Cortex of kidney (tissue), 1 donor: ENCODE measurements at places on chromosomes 2 and 18.

DNA sequence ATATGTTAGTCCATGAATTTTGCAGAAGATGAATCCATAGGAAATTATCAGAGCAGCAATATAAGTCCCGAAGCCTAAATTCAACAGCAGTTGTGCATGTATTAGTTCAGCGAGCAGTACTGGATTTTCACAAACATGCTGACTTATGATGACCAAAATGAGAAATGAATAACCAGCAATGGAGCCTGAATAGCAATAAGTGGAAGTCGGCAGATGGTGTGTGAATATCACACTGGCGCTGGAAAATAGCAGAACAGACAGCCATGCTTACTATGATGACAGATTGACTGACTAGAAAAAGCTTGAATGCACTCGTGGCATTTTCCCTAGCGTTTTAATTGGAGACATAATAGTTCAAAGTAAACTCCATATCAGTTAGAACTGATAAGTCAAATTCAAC lies 1114.5 kb downstream of the DSC3 start:
- no peak for DNase-seq

- no peak for DNase-seq
These were observed 43.4 kb upstream of the VIT start for GRCh38 chr2:36653155-36653554.

DNA sequence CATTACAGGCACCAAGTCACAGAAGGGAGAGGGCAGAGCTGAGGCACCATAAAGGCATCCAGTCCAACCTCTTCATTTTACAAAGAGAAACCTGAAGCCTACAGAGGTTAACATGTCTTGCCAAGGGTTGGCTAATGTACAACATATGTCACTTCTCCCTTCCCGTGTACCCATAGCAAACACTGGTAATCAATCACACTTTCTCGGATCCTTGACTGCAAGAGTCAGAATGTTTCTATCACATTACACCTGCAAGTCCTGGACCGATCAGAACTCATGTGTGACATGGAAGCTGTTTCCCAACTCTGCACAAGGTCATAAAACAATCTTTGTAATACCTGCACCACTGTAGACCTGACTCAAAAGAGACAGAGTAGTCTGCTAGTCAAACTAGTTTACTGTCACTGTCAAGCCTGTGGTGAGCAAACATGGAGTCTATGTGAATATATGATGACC lies 6.0 kb downstream of the ANKRD44 start:
- no peak for DNase-seq

GRCh38 chr18:65239787-65240186 lies 511.0 kb upstream of the CDH7 start:
- no peak for DNase-seq

DNA sequence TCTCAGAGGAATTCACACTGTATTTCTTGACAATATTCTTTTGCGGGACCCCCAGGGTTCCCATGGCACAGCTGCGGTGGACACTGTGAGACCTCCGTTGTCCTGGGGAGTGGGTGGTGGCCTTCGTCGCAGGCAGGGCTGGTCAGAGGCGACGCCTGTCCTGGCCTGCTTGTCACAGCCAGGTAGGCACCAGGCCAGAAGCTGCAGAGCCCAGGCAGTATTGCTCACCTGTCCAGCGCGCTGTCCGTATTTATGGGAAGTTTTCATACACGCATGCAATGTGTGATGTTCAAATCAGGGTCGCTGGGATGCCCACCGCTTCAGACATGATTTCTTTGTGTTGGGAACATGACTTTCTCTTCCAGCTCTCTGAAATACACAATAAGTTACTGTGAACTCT lies 126.6 kb downstream of the RTP5 start:
- no peak for DNase-seq

- no peak for DNase-seq
These were observed 90.8 kb downstream of the CCBE1 start for GRCh38 chr18:59606193-59607077.

GRCh38 chr2:233434666-233435330 lies 80.5 kb downstream of the DGKD start:
- DNase-seq = no peak

- DNase-seq = no peak
These were observed 5.2 kb downstream of the KLHL29 start for GRCh38 chr2:23390152-23390551.

GRCh38 chr2:85756822-85757435 lies 3.1 kb downstream of the ATOH8 start:
- no peak for DNase-seq

- DNase-seq = no peak
These were observed 1.0 kb upstream of the CHST10 start for GRCh38 chr2:100418406-100418962.

- DNase-seq = no peak
These were observed 445.8 kb upstream of the ACVR2A start for GRCh38 chr2:147398996-147399395.

DNA sequence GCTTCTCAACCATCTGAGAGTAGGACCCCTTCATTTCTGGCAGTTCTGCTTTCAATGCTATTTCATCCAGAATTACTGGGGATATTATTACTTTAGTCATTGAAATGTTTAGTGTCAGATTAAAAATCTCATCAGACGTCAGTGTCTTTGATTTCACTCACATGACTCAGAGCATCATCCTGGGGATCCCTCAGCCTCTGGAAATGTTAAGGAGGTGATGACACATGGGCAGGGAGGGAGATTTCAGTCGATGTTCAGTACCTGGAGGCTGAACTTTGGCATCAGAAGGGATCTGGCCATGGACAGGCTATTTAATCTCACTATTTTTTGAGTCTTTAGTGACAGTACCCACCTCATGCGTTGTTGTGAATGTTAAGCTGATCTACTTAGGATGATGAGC lies 39.1 kb downstream of the OSBPL6 start:
- DNase-seq = no peak

GRCh38 chr2:65495251-65495877 lies 63.0 kb upstream of the SPRED2 start:
- DNase-seq = no peak

DNA sequence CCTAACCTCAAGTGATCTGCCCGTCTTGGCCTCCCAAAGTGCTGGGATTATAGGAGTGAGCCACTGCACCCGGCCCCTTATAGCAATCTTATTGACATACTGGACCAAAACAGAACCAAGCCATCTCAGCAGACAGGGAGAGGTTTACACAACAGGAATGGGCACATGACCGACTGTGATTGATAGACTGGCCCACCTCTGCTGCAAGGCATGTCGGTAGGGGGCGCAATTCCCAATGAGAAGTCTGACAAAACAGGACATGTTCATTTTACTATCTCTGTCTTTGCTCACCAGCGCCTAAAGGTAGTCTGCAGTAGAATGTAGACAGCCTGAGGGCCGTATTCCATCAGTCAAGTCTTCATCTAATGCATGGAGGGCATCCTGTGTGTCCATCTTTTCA lies 2.0 kb downstream of the LYPD6B start:
- DNase-seq = no peak

DNA sequence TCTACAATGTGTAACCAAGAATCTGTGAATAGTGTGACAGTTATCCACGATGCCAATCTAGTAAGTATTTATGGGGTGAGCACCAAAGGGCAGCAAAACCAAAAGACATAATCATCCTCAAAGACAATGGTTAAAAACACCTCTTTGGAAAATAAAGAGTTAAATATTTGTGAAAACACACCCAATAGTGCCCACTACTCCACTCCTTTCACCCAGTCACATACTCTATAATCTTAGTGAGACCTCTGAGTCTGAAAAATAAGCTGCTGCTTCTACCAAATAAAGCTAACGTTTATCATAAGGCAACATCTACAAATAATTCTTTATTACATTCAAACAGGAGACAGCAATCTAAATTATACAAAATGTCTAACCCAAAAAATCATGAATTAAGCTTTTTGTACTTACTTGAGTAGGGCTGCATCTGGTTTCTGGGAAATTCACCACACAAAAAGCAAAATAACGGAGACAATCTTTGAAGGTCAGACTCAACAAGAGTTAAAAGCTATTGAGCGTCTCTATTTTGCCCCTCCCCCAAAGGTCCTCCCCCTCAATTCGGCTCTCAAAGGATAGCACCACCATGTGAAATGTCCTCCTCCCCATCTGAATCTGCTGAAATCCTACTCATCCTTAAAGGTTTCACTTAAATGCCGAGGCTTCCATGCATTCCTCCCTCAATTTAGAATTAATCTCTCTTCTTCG lies 2.0 kb downstream of the RAPH1 start:
- no peak for DNase-seq

DNA sequence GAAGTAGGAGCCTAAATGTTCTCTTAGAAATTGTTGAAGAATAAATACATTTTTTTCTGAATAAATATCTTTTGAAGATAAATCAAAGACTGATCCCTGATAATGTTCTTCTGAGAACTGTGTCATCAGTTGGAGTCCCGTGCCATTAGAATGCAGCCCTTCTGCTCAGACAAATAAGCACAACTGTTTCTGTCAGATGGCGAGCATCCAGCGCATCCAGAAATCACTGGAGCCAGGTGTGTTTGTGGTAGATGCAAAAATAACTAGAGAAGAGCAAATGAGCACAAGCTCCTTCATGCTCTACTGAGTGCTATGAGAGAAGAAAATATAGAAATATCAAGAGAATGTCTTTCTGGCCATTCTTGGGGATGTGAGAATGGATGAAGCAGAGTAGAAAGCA lies 573.7 kb downstream of the THSD7B start:
- no peak for DNase-seq

DNA sequence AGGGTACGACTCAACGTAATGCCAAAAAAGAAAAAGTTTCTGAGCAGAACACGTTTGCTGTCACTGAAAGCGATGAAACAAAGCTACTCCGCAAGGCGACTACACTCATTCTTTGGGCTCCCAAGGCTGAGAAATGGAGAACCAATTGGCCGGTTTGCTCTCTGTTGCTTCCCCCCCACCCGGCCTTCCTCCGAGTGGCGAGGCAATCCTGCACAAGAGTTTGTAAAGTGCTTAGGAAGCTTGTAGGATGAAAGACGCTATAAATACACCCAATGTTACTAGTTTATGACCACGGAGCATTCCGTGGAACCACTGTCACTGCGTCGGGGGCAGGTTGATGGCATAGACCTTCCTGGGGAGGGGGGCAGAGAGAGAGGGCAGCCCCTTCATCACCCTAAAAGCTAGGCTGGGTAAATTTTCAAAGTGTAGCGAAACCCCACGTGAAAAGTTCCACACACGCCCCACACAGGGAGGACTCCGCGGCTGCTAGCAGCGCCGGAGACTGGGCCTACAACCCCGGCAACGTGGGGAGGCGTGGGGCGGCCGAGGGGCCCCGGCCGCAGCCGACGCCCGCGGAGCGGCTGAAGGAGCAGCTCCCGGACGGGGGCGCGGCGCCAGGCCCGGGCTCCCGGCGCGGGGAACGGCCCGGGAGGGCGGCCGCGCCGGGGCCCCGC lies 915 bp downstream of the CUL3 start:
- no peak for DNase-seq

GRCh38 chr2:43467891-43468290 lies 127.9 kb downstream of the THADA start:
- DNase-seq = no peak

GRCh38 chr2:8309131-8309530 lies 372.7 kb upstream of the ID2 start:
- no peak for DNase-seq

GRCh38 chr18:154151-154550 lies 4.2 kb upstream of the USP14 start:
- no peak for DNase-seq

- DNase-seq = no peak
These were observed 32.5 kb downstream of the SLC66A3 start for GRCh38 chr2:11187731-11188130.

DNA sequence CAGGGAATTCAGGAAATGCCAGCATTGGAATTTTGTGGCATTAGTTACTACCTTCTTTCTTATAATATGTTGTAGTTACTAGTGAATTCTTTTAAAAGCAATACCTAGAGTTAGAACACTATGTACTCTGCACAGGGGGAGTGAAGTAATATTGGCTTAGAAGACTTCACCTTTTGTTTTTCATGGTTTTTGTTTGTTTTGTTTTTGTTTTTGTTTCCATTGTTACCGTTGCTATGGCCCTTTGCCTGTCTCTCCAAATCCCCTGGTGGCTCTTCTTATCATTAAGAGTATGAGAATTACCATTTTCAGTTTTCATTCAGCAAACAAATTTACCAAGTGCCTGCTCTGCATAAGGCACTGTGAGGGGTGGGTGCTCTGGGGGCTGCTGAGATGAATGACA lies 160.1 kb downstream of the HAUS1 start:
- no peak for DNase-seq

DNA sequence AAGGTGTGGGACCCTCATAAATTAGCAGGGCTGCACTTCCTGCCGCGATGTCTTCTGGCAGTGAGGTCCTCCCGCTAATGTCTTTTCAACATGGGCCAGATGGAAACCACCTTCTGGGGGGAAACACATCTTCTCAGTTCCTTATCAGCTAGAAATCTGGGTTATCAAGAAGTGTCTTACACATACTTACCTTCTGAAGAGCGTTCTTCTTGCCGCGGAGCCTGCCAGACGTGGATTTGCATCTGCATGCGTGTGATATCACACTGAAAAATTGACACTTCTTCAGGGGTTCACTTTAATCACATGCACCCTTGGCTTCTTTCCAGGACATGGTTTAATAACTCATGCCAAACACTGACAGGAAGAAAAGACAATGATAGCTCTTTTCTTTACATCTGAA lies 163.5 kb upstream of the SOX11 start:
- no peak for DNase-seq

DNA sequence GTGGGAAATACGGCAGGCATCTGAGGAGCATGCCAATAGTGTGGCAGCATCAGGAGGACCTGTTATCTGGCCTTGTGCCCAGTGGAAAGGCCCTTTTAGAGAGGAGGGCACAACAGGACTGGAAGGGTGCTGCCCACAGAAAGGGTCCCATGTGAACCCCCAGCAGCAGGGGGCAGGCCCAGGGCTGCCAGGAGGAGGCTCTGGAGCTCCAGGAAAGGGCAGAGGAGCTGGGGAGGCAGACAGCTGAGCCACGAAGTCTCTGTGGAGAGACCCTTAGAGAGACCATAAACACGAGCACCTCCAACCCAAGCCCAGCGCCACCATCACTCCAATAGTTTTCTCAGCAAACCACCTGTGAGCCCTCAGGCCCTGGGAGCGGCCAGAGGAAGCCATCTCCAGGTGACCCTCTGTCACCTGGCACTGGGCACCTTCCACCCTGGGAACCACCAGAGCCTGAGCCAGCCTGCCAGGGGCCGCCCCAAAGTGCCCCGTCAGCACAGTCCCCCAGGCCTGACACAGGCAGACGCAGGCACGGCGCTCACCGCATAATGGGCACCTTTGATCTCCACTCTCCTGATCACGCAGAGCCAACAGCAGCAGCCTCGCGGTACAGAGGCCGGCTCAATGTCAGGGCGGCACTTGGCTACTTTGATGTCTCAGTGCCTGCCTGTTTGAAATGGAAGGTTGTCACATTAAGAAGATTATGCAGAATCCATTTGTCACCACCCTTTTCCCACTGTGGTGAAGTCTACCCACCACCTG lies 162.5 kb upstream of the RAB6C start:
- no peak for DNase-seq

- DNase-seq = no peak
These were observed 46.2 kb upstream of the FZD7 start for GRCh38 chr2:201987426-201987825.

GRCh38 chr2:218927876-218928275 lies 31.6 kb upstream of the CDK5R2 start:
- no peak for DNase-seq

GRCh38 chr2:24375349-24376087 lies 15.2 kb upstream of the ITSN2 start:
- no peak for DNase-seq
